GOT3 (cell line): ENCODE measurements at places on chromosomes 2 and 18.

DNA sequence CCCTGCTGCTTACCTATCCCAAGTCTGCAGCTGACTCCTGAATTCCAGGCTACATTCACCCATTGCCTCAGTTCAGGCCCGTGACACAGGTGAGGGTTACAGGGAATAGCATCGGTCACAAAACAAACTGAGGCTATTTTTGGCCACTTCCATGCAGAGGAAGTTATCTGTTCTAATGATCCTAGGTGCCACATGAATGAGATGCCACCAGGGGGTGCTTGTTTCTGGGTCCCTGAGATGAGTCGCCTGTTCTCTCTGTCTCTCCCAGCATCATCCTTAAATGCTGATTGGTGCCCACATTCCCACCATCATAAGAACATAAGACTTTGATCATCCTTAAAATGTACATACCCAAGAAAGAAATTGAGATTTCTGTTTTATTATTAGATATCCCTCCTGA lies 119.0 kb upstream of the CELF4 start:
- DNase-seq, result no peak

DNA sequence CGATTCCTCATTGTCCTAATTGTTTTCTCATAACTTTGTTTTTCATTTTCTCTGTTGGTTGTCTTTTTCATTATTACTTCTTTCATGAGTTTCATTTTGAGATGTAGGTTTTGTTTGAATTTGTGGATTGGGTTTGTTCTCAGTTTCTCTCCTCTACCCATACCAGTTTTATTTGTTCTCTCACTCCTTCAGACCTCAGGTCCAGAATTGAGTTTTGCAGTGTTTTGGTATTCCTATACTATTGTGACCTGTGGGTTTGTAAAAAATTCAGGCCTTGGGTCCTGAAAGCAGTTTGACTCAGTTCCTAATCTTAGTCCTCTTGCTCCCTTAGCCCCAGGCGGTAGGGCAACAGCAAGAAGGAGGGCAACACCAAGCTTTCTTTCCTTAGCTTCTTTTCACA lies 28.3 kb upstream of the UBE2E3 start:
- DNase-seq, result no peak

DNA sequence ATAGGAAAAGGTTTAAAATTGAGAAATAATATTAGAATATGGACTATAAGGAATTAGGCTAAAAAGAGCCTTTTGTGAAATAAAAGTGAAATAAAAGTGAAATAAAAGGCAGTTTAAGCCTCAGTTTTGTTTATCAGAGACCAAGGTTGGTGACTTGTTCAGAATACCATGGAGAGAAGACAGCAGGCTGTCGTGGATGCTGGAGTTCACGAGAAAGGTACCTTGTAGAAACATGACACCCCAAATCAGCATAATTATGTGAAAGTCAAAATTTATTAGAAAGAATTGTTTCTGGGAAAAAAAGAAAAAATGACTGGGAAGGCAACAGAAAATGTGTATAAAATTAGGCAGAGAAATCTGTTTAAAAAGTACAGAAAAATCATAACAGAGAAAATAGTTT lies 46.5 kb upstream of the SPAG16 start:
- DNase-seq, result no peak

DNA sequence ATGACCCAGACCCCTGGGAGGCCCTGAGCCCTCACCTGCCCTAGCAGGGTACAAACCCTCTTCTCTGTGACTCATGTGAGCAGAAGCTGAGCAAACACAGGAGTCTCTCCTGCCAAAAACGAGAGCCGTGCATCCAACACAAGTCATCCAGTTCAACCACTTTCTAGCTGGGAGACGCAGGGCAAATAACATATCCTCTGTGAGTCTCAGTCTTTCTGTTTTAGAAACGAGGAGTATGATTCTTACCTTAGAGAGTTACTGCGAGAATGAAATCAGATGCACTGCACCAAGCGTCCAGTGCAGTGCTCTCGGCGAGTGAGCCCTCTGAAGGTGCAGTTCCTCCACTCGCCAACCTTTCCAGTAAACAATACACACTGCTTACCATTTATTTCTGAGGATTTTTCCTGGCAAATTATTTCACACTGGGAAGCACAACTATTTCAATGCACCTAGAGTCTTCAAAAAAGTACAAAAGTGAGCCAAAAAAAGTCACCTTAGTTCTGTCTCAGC lies 331.8 kb upstream of the MYT1L start:
- no peak for DNase-seq

DNA sequence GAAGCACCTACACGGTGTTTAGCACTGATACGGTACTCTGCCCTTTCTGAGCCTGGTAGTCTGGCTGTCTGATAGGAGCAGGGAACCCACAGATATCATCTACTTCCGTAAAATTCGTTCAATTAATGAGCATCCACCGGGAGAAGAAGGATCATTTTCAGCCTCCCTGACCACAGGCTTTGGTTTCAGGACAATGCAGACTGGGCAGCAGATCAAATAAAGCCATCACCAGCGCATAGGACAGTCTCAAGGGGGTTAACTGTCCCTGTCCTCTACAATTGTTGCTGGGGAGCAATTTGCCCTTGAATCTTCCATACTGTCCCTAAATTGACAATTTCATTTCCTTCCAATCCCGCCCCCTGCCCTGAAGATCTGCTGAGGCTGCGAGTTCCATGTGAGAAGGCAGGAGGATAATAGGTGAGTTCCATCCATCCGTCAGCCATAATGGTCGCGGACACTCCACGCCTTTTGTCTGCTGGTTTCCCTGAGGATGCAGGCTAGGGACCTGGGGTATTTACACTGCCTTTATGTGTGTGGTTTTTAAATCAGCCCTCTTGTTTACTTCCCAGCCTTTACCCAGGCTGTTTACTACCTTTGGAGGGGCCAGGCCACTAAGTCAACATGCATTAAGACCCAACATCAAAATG lies 110.0 kb downstream of the MYCN start:
- no peak for DNase-seq

DNA sequence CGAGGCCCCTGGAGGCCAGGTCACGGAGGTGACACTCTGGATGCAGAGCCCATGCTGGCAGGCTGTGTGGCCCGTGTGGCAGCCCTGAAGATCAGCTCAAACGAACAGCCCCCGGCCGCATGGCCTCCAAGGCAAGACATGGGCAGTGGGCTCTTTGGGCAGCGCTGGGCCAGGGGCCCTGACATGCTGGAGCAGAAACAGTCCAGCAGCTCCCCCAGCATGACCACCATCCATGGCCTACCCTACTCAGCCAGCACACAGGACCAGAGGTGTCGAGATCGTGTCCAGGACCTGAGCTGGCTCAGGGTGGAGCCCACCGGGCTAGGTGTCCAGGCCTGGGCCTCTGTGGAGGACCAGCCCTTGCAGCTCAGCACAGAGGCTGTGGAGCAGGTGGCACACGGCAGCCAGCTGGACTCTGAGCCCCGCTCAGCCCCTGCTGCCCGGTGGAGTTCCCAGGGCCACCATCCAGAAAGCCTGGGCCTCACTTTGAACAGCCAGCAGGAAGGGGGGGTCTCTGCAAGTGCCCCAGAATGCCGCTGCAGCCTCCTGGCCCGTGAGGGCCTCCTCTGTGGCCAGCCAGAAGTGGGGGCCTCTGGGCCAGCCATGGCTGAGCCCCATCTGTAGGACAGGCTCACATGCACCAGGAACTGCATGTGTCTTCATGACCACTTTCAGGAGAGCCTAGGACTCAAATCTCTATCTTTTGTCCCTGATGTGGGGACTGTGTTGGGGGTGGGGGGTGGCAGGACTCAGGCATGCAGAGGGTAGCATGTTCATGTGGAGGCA lies 8.9 kb downstream of the AMER3 start:
- no peak for DNase-seq

- no peak for DNase-seq
Observed at GRCh38 chr2:48345176-48345575, 184.8 kb upstream of the STON1 start.

GRCh38 chr2:118198268-118198667 lies 110.0 kb downstream of the INSIG2 start:
- no peak for DNase-seq

DNA sequence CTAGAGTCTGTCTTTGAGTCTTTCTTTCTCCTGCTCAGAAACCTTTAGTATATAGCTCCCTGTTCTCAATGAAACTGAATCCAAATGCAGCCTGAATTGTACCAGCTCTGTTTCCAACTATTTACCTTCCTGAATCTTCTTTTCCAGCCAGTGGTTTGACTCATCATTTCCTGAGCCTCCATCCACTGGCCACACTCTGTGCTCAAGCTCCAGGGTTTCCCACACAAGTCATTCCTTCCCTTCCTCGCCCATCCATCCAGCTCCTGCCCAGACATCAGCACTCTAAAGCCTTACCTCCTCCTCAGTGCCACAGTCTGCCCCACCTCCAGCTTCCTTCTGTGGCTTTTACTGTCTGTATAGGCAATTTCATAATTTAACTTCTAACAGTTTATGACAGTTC lies 233.6 kb upstream of the RASGRP3 start:
- DNase-seq, result no peak

DNA sequence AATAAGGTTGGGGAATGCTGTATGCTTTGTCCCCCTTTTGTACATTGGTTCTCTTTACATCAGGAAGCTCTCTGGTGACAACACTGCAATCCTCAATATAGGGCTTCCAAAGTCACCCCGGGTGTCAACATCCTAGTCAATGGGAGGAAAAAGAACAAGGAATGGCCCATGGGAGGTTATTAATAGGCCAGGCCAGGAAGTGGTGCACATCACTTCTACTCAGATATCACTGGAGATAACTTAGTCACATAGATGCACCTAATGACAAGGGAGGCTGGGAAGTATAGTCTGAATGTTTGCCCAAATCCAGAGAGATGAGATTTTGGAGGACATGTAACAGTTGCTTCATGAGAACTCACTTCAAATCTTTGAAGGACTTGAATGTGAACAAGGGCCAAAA lies 274.7 kb downstream of the DYSF start:
- no peak for DNase-seq
